ENCODE measurements at places on chromosomes 1 and 21.
A peak's percentile ranks its signal among the peaks of the same experiment; 100 is the strongest.

DNA sequence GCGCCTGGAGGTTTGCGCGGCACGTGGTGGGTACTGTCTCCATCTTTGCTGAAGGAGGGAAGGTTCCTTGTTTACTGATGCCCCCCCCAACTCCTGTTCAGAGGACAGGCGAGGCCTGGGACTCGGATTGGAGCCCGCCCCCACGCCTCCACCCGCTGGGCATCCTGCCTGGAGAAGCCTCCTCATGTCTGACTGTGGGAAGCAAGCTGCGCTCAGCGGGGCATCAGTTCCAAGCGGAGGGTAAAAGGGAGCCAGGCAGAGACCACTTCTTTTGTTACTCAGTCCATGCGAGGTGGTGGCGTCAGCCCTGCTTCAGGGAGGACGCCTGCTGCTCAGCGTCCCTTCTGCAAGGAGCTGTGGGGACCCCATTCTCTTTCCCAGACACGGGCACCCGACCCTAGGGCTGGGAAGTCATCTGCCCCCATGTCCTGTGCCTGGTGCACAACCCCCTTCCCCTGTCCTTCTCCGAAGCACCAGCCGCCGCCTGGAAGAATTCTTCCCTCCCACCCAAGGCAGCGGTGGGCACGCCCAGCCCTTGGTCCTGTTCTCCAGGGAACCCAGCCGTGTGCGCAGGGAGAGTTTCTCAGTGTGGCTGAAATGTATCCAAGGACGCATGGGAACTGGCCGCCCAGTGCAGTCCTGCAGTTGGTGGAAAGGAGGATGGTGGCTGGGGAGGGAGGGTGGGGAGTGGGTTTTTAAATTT lies 414.0 kb downstream of the CAMTA1 start:
- no peak for DNase-seq

DNA sequence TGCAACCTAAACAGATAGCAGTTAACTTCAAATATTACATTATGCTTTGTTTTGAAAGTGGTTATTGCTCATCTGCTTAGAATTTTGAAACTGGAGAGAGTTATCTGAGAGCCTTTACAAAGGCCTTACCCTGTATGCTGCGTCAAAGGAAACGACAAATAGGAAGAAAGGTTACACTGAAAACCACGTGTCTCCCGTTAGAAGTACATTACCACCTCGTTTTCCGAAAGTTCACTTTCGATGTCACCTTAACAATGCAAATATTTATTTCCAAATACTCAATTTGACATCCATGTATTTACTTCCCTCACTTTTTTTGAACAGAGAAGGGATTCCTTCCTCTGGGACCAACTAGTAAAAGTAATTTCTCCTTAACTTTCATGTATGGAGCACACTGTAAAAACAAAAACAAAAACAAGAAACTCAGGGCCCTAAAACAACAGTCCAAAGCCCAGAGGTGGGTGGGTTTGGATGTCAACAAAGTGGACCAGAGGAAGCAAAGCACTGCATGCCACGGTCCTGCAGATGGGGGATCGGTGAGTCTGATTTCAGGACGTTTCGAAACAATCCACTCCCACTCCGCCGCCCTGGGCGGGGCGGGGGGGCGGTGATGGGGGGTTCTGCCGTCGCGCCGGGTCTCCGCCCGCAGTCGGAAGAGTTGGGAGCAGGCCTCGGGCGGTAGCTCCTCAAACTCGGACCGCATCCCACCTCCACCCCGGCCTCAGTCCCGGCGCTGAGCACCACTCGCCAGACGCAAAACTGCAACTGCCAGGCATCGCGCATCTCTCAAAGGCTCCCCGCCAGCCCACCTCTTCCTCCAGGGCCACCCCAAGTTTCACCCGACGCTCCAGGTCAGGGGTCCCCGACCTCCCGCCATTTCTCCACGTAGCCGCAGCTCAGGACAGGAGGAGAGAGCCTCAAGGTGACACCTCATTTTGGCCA lies 841 bp downstream of the ADSS2 start:
- peak; percentile 59 for DNase-seq

DNA sequence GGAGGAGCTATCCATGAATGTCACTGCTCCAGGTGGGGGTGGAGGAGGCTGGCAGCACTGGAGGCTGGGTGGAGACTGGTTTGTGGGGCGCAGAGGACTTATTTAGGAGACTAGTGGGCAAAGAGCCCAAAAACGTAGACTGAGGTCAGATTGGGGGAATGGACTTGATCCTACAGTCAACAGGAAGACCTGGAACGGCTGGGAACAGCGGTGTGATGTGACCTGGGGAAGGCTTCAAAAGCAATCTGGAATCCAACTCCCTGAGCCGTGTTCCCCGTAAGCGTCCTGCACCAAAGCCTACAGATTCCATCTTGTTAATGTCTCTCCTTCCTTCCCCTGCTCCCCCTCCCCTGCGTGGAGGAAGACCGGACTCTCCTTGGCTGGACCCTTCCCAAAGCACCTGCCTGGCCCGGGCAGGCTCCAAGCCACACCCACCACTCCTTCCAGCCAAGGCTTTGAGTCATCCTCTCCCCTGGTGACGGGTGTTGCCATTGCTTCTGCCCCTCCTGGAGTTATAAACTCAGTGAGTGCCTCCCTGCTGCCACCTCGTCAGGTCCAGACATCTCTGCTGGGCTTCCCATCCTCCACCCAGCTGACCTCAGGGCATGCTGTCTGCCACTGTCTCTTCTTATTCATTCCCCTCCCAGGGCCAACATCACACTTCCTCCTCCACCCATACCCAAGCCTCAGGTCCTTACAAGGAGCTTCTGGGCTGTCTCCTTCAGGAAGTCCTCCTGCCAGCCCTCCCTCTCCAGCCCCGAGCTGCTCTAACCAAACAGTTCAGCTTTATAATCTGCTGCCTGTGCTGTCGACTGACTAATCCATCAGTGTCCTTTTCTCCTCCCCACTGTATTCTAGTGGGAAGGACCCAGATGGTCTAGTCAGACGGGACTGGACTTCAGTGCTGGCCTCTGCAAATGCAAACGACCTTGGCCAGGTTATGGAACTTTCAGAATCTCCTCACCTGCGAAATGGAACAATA lies 1.6 kb upstream of the CLSTN1 start:
- DNase-seq, result peak; percentile 67

GRCh38 chr1:61293197-61293596 lies 210.8 kb downstream of the NFIA start:
- DNase-seq, result no peak

- DNase-seq, result no peak
Observed at GRCh38 chr1:108816049-108816893, 40.6 kb downstream of the AKNAD1 start.

DNA sequence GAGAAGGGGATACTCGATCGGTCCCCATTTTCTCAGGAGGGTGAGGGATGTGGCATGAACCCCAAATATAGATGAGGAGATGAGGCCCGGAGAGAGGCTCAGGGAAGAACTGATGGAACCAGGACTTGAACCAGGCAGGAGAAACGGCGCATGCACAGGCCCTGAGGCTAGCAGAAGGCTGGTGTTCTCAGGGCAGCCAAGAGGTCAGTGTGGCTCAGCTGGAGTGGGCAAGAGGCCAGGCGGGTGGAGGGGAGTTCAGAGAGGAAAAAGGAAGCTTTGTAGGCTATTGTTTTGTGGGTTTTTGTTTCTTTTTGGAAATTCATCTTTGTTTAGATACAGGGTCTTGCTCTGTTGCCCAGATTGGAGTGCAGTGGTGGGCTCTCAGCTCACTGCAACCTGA lies 122.0 kb downstream of the LACTBL1 start:
- DNase-seq, result no peak

DNA sequence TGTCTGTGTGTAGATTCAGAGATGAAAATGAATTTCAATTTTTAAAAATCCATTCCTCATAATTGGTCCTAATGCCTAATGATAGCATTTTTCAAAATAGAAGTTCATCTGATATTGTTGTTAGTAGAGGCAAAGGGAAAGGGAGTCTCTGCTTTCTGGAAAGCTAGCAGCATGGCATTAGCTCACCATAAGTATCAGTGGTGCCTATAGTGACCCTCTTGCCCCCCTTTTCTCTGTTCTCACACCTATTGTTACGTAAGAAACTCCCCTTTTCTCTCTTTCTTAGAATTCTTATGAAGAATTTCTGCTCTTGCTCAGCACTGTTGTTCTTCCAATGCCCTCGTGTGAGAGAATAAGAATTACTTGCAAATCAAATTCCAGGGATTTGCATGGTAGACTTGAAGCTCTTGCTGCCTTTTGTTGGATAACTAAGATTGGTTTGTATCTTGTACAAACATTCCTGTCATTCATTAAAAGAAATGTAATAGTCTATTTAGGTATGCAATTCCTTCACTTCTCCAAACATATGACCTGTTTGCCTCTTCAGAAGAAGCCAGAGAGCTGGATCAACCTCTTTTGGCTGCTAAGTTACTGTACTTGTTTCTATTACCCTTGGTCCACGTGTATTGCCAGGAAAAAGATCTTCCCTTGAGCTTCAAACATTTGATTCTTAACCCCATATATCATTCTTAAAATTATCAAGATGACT lies 69.2 kb upstream of the MAGI3 start:
- no peak for DNase-seq

GRCh38 chr1:98001764-98002163 lies 80.9 kb upstream of the DPYD start:
- DNase-seq, result no peak

DNA sequence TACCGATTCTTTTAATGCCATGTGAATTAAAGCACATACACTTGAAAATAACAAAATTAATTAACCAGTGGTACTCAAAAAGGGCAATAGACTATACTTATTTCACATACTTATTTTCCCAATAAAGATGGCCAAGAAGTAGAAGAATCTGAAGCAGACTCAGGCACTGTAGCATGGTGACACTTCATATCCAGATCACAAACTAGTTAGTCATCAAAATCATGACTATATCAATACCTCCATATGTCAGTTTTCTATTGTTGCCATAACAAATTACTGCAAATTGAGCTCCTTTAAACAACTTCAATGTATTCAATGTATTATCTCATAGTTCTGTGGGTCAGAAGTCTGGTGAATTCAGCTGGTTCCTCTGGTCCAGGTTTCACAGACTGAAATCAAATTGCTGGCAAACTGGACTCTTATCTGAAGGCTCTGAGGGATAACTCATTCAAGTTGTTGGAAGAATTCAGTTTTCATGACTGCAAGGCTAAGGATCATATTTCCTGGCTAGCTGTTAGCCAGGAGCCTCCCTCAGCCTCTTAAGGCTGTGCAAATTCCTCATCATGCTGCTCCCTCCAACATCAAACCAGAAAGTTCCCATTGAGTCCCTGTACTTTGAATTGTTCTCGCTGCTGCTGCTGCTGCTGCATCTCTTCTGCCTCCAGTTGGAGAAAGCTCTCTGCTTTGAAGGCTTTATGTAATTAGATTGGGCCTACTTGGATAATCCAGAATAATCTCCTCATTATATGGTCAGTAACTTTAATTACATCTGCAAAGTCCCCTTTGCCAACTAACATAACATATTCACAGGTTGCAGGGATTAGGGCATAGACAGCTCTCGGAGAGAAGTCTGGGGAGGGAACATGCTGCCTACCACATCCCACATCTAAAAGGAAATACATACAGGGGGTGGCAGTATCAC lies 91.5 kb downstream of the MRPL39 start:
- no peak for DNase-seq

DNA sequence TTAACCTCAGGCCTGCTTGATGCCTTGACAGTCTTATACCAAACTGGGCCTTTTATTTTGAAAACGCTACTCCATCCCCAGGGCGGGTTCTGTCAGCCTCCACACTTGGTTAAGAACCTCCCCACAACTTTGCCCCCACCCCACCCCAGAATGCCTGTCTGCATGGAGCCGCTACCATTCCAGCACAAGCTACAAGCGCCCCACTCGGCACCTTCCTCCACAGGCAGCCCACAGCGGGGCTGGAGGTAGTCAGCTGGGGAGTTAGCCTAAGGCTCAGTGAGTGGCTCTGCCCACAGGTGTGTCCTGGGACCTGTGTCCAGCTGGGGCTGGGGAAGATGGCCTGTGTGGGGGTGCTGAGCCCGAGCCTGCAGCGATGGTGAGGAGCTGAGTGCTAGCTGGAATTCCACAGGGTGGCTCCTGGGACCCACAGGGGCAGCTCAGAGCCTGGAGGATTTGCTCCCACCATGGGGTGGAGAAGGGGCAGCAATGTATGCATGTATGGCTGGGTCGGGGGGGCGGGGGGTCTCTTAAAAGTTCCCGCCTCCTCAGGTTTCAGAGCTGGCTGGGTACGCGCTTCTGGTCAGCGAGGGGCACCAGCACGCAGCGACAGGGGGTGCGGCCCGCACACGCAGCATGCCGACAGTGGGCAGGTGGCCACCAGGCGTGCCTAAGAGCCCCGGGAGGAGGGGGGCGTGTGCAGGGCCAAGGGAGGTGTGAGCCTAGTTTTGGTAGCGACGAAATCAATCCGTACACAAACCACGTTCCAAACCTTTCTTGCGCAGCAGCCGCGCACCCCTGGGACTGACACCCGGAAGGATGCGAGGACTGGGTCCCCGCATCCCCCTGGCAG lies 917 bp downstream of the ETNK2 start:
- DNase-seq, result no peak

GRCh38 chr21:26852423-26852822 lies 7.2 kb upstream of the ADAMTS1 start:
- no peak for DNase-seq

DNA sequence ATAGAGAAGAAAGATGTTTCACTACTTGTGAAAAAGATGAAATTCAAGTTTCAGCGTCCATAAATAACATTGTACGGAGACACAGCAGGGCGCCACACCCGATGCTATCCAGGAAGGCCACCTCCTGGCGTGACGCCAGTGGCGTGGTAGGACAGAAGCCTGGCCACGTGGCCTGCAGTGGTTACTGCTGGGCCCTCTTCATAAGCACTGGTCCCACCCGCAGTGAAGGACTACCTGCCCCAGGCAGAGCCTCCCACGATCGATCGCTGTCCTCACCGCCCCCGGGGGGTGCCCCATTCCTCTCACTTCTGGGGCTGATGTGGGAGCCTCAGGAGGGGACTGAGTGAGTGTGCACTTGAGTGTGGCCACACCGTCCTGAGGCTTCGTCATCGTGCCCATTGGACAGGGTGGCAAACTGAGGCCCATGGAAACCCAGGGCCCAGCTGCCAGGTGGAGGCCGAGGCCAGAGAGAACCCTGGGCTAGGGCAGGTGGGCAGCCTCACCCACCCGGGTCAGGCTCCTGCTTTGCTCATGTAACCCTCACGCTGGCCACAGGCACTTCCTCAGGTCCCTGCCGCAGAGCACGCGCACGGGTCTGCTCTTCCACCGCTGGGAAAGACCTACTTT lies 11.7 kb upstream of the HES5 start:
- DNase-seq, result no peak

All from CD4-positive, alpha-beta T cell treated with Interleukin-1 beta for 1 hour (primary cell).